Epithelial cell of proximal tubule (primary cell): ENCODE measurements at places on chromosomes 2 and 18. TPM values are rescaled to one million over a fixed set of nuclear protein-coding genes. Genes with fewer than 3 reads are reported as not detected.
A peak's percentile ranks its signal among the peaks of the same experiment; 100 is the strongest.

- DNase-seq = no peak
Observed at GRCh38 chr2:235516257-235516656, 22.4 kb downstream of the AGAP1 start.

GRCh38 chr2:173983391-173983871 lies 18.3 kb upstream of the SP3 start:
- DNase-seq = no peak

- no peak for DNase-seq
Observed at GRCh38 chr18:63220903-63221302, 98.7 kb downstream of the BCL2 start.

- no peak for DNase-seq
Observed at GRCh38 chr2:237307474-237307873, 106.5 kb downstream of the COL6A3 start.

- no peak for DNase-seq
Observed at GRCh38 chr2:126571403-126571802, 84.6 kb upstream of the GYPC start.

- DNase-seq = no peak
Observed at GRCh38 chr18:40371673-40372072, 1583.4 kb upstream of the PIK3C3 start.

GRCh38 chr18:54269893-54270844 lies 852 bp downstream of the POLI start:
- DNase-seq = no peak

DNA sequence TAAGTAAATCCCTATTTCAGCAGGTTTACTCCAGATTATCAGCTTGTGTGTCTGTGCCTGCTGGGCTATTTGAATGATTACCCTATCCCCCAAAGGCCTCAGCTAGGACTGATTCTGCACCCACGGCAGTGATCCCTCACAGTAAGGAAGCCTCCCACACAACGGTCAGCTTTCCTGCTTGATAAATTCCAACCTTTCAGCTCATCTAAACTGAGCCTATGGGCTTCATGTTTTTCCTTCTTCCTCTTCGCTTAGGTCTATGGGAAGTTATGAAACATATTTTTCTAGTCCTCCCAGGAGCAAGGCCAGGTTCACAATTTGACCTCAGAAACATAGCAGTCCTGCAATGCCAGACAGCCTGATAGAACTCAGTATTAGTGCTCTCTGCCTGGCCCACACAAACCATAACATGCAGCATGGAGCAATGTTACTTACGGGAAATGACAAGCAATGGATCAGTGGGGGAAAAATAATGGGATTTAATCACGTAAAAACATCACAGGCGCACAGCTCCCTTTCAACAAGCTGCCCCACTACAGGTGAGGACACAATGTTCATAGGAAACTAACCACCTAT lies 170.9 kb downstream of the ZNF521 start:
- DNase-seq = no peak

DNA sequence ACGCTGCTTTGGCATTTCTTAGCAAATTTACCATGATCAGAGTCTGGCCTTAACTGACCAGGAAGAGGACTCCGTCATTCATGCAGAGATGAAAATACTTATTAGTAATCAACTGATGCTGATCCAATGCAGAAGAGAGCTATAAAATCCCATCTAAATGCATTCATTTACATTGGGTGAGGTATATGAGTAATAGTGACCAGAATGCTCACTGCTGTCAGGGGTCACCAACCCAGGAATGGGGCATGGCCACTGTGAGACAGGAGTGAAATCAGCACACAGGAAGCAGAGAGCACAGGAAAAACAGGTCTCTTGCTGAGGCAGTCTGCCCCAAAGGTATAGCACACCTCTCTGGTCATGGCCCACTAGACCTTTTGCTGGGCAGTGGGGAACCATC lies 68.1 kb upstream of the TMEM247 start:
- DNase-seq = peak; percentile 19

GRCh38 chr2:8178911-8179310 lies 502.9 kb upstream of the ID2 start:
- no peak for DNase-seq

DNA sequence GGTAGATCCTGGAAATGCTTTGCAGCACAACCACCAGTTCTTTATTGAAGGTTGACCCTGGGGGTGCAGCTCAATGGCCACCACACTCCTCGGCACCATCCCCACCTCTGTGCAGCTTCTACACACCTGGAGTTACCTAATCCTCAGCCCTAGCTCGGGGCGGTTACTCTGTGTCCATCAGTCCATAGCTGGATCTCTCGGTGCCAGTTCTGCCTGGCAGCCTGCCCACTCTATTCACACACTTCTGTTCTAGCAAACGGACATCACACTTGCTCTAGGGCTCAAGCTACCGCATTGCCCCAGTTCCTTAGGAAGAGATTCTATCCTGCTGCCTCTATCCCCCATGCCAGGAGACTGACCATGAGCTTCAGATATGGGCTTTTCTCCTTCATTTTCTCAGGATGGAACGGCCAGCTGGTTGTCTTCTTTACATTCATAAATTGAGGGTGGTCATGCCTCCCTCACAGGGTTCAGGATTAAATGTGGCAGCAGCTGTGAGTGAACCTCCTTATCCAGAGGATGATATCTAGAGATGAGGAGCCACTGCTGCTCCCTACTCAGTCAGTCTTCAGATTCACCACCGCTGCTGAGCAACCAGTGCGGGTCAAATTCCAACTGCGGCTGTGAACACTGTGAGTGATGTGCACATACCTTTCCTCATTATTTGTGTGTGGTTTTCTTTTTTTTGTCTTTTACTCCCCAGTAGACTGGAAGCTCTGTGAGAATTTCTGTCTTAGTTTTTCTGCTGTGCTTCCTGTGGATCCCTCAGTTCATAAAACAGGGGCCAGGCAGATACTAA lies 66.9 kb upstream of the TRIB2 start:
- no peak for DNase-seq

GRCh38 chr2:151973901-151974199 lies 125.0 kb downstream of the CACNB4 start:
- no peak for DNase-seq

GRCh38 chr2:10867692-10868420 lies 43.9 kb upstream of the KCNF1 start:
- no peak for DNase-seq

DNA sequence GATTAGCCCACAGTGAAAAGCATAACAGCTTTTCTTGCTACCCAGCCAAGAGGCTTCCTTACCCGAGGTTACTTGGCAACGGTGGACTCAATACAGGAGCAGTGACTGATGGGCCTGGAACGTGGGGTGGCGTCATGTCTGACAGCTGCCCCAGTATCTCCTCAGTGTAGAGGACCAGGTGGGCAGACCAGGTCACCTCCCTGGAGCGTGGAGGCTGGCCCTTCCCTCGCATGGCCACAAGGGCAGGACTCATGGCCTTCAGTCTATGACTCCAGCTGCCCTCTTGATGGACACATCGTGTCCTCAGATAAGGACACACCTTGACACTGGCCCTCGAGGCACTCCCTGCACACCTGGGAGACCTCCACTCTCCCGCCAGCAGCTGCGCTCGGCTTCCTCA lies 6.4 kb downstream of the ASPRV1 start:
- no peak for DNase-seq

GRCh38 chr2:12005886-12006681 lies 259.7 kb downstream of the LPIN1 start:
- peak; percentile 85 for DNase-seq

DNA sequence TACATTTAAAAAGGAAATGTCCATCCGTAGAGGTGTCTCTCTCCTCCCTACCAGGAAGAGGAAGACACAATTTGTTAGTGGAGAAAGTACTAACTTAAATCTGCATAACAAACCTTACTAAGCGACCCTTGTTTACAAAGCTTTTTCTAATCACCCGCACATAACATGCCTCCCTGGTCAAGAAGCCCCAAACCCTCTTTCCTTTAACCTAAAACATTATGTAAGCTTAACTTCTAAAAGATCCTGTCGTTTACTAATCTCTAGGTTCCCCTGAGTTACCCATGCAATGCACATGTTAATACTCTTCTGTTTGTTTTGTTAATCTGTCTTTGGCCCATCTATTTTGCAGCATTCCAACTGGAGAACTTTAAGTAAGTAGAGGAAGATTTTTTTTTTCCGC lies 630.3 kb upstream of the NRXN1 start:
- no peak for DNase-seq

DNA sequence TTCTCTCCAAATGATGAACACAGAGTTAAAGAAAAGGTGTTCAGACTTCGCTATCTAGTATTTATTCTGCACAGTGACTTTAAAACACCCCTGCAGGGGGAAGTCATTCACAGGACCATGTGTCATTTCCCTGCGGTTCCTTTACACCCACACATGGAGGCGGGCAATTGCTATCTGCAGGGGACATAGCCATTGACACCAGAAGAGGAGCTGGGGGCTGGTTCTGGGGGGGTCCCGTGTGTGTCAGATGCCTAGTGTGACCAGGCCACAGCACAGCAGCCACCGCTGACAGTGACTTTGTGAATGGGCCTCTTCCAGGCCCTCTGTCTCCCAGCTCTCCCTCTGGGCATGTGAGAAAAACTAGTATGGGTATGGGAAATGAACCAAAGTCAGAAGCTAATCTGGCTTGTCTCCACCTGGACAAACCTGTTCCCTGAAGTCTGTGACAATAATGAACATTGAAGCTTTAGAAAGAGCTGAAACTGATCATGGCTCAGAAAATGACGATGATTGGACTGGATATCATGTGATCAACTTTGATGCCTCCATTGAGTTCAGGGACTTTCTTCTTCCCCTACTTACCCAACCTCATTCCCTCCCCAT lies 7.5 kb upstream of the GBX2 start:
- no peak for DNase-seq

GRCh38 chr2:146540271-146540932 lies 1304.4 kb upstream of the ACVR2A start:
- no peak for DNase-seq

DNA sequence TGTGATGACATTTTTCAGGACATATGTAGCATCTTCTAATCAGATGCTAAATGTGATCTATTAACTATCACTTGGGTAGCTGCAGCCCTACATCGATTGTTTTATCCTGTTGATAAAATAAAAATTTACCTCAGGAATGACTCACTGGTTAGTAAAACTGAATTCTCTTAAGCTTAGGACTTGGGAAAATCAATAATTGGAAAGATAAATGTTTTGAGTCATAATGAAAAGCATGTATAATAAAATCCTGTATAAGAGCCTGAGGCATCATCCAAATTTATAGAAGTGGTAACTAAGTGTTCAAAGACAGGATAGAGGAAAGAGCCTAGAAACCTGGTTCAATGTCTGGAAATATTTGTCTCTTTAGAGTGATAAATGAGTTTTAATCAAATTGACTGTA lies 168.1 kb upstream of the VWC2L start:
- DNase-seq = no peak

DNA sequence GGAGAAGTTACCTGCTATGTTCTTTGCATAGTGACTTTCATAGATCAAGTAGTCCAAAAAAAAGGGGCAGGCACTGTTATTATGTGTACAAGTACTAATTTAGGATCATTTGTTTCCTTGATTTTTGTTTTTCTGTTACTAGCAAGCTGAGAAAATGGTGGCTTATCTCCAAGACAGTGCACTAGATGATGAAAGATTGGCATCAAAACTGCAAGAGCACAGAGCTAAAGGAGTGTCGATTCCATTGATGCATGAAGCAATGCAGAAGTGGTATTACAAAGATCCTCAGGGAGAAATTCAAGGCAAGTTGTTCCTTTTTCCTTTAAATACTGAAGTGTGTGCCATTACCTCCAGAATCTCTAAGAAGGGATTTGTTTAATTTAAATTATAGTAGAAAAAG lies 19.6 kb upstream of the KCNJ13 start:
- DNase-seq = no peak

GRCh38 chr2:163703386-163703785 lies 32.4 kb downstream of the FIGN start:
- DNase-seq = no peak

GRCh38 chr2:205914213-205915129 lies 171.5 kb downstream of the INO80D start:
- no peak for DNase-seq

DNA sequence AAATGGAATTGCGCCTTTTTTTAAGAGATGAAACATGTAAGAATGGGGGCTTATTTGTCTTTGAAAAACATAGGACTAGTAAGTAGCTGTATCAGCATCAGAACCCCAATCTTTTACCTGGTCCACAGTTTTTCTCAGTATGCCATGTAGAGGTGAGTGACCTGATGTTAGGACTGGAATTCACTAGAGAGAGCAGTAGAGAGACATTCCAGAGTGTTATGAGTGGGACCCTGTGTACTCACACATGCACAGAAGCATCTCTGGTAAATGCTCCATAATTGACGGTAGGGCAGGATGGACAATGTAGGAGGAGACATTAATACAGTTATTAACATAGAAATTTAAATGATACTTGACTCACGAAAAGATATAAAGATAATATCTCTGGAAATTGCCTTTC lies 1.4 kb upstream of the GALNT13 start:
- no peak for DNase-seq

DNA sequence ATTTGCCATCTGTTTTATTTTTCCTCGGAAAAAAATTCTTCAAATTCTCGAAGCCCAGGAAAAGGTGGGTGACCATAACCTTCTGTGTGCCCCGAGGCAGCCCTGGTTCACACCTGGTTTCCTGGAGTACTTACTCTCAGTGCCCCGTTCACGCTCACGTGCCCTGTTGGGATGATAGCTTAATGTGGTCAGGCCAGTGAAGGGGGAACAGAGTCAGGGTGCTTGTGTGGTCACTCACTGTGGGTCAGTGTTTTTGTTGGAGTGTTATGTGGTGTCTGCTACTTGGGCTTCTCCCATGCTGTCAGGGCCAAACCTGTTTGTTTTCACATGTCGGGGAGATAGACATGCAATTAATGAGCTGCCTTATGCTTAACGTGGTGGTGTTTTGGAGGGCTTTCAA lies 78.1 kb downstream of the MAP4K4 start:
- no peak for DNase-seq

The ADNP2 gene
- 19.4 and 22.7 TPM in 2 replicates for total RNA-seq

The CCBE1 gene
- total RNA-seq = 1.8 and 3.3 TPM in 2 replicates

The EML6 gene
- total RNA-seq = 0.22 and 3.7 TPM in 2 replicates

The ANKRD12 gene
- total RNA-seq = 3.7 and 8.5 TPM in 2 replicates

The SF3B6 gene
- 159 and 226 TPM in 2 replicates for total RNA-seq

The RALBP1 gene
- total RNA-seq = 57.5 and 73.9 TPM in 2 replicates

The TTN gene
- 0.12 TPM in 1 of 2 replicates, not detected in the other for total RNA-seq

The SATB2 gene
- total RNA-seq = 1.8 and 2.7 TPM in 2 replicates

The ANKRD39 gene
- 31.9 and 54.8 TPM in 2 replicates for total RNA-seq

The MRPS9 gene
- 34.7 and 40.4 TPM in 2 replicates for total RNA-seq

The C2orf15 gene
- 2.4 and 3.7 TPM in 2 replicates for total RNA-seq

The ATAD2B gene
- 4.5 and 5.2 TPM in 2 replicates for total RNA-seq

The ZAP70 gene
- 0.14 TPM in 1 of 2 replicates, not detected in the other for total RNA-seq

The ASB18 gene
- total RNA-seq = not detected in 2 replicates

The MC5R gene
- total RNA-seq = not detected in 2 replicates

The AGXT gene
- total RNA-seq = not detected in 2 replicates

The DAW1 gene
- 1.6 and 1.7 TPM in 2 replicates for total RNA-seq

The PLCL1 gene
- total RNA-seq = under 0.01 TPM in 1 of 2 replicates, not detected in the other

The DSC1 gene
- total RNA-seq = not detected in 2 replicates

The DHX57 gene
- total RNA-seq = 11.0 and 15.6 TPM in 2 replicates

The CERKL gene
- 0.14 and 0.40 TPM in 2 replicates for total RNA-seq

The UPP2 gene
- not detected in 2 replicates for total RNA-seq
